Stimulated activated CD8-positive, alpha-beta memory T cell treated with anti-CD3 and anti-CD28 coated beads, Interleukin-4, amount 100 ng/mL, for 4 hours (primary cell): ENCODE measurements at places on chromosomes 3 and 15.

GRCh38 chr3:191070201-191070600, 128.8 kb upstream of the OSTN start:
- DNase-seq: no peak

DNA sequence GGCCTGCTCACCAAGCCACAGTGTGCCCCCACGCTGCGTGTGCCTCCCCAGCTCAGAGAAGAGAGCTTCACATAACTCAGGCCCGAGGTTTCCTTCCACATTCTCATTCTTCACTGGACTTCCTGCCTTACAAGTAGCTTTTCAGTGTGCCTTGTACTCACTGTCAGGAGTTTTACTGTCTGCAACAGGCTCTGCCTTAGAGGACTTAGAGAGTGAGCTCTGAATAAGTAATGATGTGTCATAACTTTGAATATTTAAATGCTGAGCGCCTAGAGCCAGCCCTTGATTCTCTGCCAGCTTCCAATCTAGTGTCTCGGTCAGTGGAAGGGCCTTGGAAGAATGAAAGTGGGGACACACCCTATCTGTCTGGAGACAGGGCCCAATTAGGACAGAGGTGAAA, 41.8 kb downstream of the ITGB5 start:
- DNase-seq: no peak

DNA sequence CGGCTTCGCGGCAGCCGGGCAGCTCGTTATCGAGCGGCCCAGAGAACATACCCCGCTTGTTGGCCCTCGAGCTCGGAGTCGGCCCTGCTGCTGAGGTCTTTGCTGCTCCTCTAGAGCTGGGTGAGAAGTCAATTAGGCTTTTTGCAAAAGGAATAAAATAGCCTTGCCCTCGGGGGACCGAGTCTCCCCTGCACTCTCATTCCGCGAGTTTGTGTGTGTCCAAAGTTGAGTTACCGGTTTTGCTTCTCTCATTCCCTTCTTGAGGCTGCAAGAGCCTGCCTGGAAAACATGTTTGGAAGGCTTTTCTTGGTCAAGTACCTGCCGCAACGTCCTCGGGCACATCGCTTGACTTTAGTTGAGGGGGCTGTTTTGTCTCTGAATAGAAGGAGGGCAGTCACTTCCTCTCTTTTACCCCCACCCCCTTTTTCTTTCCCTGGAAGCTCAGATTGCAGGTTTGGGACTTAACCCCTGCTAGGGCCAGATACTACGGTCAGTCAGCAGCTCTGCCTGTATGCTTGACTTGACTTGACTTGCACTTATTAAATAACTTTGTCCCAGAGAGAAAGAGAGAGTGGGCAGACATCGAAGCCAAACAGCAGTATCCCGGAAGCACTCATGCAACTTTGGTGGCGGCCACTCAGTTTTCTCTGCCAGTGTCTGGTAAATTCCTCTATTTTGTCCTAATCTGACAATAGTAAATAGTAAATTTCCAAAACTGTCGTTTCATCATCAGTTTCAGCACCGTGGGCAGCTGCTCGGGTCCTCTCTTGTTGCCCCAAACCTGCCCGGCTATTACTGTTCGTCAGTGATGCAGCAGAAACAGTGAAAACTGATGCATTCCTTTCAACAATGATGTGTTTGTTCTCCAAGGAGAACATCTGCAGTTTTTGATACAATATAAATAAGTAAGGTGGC, 609 bp downstream of the RNF13 start:
- no peak for DNase-seq

- no peak for DNase-seq
Measured at GRCh38 chr3:135109681-135110080, 314.6 kb downstream of the EPHB1 start.

GRCh38 chr15:40336744-40337122, 4.0 kb downstream of the CCDC9B start:
- DNase-seq: no peak

DNA sequence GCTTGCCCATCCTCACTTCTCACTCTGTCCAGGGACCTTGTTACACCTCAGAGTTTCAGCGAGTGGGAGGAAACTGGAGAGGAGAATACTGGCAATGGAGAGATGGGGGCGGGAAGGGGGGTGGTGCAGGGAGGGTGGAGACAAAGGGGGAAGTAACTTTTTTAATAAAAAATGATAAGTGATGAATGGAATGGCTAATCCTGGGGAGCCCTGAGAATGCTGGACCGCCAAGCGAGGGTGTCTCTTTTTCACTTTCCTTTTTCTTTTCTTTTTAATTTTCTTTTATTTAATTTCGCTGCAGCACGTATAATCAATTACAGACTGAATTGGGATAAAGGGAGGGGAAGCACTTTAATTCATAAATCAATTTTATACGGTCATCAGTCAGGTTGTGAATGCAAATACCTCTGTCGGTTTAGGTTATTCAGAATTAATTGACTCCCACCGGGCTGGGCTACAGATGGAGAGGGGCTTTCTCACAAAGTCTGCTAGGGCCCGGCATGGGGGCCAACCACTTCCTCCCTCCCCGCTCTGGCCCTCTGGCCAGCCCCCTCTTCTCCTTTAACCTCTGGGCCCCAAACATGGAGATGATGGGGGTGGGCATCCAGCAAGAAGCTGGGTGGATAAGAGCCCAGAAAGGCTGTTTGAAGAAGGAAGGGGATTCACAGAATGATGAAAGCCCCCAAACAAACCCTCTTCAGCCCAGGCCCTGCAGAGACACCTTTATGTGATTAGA, 106.8 kb upstream of the BOC start:
- DNase-seq: no peak
